Activated CD4-positive, alpha-beta T cell treated with anti-CD3 and anti-CD28 coated beads for 24 hours (primary cell): ENCODE measurements at places on chromosomes 5 and 9.

- DNase-seq, result no peak
Measured at GRCh38 chr9:124361128-124361527, 54.1 kb downstream of the PSMB7 start.

GRCh38 chr9:104028827-104029226 is 65.3 kb upstream of the SMC2 start:
- DNase-seq, result no peak

DNA sequence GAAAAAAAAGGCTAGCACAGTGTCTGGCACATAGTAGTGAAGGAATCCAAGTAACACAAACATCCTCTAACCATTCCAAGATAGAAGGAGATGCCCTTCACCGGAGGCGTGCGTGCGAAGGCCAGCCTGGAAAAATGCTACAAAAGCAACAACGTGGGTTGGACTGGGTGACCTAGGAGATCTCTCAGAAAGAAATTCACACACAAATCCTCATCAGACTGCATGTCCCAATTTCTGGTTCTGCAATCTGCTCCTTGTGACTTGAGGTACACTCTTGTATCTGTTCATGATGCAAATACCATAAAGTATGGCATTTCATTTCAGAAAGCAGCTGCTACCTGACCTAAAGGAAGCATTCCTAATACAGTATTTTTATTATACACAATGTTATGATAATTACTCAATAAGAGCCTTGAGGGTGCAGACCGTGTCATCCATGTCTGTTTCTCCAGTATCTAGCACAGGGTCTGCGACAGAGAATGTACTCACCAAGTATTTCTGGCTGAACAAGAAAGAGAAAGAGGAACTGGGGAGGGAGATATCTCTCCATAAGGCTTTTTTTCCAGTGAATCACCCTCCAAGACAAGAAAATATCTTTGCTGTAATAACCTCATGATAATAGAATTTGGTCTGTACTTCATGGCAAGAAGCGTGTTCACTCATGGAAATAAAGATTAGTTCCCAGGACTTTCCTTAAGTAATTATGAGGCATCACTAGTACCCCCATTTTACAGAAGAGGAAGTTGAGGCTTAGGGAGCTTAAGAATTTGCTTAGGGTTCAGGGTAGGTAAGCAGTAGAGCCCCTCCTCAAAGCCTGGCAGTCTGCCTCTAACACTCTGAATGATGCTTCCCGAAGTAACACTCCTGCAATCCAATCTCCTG is 138.3 kb downstream of the CDK5RAP2 start:
- no peak for DNase-seq

DNA sequence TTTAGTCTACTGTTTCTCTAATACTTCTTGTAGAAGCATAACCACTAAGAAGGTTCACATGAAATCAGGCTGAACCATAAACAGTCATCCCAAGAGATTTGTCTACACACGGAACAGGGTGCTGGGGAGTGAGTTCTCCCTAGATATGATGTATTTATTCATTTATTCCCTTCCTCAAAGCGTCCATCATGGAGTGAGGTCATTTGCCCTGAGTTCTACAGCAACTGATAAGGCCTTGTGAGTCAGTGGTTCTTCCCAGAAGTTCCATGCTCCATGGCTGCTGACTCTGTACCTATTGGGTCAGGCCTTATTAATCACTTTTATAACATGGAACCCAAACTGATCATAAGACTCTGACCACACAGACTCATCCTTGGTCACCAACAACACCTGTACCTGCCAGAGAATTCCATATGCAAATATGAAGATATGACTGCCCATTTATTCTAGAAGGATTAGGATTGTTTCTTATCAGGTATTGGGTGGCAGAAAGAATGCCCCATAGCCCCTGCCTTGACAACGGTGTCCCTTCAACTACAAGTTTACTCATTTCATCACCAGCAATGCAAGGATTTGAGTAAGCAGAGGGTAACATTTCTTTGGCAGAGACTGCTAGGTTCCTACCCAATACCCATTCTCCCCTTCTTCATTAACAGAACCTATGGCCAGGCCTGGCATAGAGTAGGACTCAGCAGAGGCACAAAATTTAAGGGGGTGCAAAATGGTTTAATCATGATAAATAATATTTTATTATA is 118.1 kb downstream of the LHFPL2 start:
- DNase-seq, result no peak

- DNase-seq, result no peak
Measured at GRCh38 chr5:149160291-149160787, 19.0 kb downstream of the ABLIM3 start.

GRCh38 chr5:128408622-128409021 is 129.4 kb downstream of the FBN2 start:
- no peak for DNase-seq

- DNase-seq, result no peak
Measured at GRCh38 chr9:6214903-6215302, 704 bp upstream of the IL33 start.

GRCh38 chr9:83699615-83700014 is 8.1 kb downstream of the UBQLN1 start:
- DNase-seq, result no peak

DNA sequence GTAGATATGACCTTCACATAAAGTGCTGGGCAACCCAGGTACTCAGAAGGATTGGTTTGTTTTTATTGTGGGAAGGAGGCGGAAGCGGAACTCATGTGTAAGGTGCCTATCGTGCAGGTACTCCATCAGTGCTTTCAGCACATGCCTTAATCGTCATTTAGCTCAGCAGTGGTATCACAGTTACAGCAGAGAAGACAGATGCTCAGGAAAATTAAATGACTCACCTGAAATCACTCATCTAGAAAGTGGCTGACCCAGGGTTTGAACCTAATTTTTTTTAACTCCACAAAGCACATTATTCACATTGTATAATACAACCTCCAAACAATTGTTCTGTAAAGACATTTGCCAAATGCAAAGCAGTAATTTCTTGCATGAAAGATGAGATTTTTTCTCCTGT is 2.2 kb downstream of the C5orf46 start:
- DNase-seq, result no peak

- no peak for DNase-seq
Measured at GRCh38 chr5:80191991-80192398, 63.9 kb downstream of the SERINC5 start.

DNA sequence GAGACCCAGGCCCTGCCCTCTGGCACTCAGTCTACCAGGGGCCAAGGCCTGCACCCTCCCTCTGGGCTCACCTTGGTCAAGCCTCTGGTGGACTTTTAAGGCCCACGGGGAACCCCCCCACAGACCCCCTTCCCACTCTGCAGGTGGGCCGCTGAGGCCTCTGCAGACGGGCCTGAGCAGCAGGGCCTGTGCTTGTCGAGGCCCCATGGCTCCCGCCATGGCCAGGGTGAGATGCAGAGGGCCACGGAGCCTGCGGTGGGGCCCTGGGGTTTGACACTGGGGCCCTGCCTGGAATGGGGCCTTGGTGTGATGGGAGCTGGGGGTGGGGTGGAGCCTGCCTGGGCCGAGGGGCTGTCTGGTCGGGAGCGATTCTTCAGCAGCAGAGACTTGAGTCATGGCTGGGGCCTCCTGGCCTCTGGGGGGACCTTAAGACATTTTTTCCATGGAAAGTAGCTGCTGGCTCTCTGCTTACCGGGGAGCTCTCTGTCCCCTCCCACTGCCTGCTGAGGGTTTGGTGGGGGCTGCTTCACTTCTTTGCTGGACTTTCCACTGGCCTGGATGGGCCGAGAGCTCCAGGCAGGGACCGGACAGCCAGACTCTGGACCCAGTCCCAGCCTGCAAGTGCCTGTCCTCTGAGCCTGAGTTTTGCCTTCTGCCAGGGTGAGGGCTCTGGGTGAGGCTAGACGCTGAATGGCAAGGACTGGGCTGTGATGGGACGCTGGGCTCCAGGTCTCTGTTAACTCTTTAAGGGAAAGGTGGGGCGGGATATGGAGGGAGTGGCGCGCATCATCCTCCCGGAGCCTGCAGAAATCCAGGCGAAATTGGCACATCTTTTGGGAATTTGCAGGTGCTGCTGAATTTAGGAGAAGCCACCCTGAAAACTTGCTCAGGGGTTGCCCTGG is 132.2 kb downstream of the RXRA start:
- no peak for DNase-seq

GRCh38 chr9:84339503-84339902 is 1.1 kb downstream of the SLC28A3 start:
- DNase-seq, result no peak

DNA sequence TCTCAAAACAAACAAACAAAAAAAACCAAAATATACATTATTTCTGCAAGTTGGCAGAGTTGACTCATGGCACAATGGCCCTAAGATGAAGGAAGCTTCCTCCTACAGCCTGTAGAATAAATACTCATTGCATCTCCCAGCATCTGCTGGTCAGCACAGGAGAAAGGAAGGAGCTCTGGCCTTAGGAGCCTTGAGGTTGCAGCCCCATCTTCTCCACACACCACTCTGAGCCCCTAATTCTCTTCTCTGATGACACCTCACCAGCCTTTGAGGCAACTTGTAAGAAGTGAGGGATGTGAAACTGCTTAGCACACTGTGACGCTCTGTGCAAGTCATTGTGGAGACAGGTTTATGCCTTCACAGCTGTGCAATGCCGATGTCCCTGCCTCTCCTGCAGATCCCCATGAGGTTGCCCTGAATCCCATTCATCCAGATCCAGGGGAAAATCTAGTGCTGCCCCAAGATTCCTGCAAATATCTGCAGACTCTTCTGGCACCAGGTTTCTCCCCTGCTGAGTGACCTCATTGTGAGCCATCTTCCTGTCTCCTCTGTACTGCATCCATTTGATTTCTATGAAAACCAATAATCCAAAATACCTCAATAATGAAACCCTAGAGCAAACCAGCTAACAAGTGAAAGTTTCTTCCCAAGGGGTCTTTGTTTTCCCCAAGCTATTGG is 65.3 kb upstream of the TGFBR1 start:
- no peak for DNase-seq
